ENCODE measurements at places on chromosomes 2 and 18.

DNA sequence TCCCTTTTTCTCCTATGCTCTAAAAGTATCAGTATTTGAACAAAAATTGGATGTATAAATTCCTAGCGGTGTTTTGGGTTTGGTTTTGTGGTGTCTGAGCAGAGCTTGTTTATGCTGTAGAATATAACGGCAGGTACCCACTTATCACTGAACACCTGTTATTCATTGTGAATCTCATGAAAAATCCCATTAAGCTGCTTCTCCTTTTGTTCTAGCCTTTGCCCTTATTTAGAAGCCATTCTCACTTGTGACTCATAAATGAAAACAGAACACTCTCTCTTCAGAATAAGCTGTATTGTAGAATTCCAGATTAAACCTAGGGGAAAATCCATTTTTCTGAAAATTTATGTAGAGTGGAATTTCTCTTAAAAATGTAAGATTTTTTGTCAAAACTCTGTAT, 104.0 kb downstream of the PRPF40A start:
- DNase-seq: no peak
- H3K27ac ChIP-seq: no peak overlapping the region
- no peak overlapping the region for H3K4me3 ChIP-seq
- peaks cover 6% of the 10 kb centered on the region for H3K4me1 ChIP-seq
- peaks cover 27% of the 10 kb centered on the region for H3K36me3 ChIP-seq

- H3K27ac ChIP-seq: peak overlapping the region; percentile 70
- H3K27me3 ChIP-seq: no peaks in the 10 kb centered on the region
- H3K36me3 ChIP-seq: peaks cover 12% of the 10 kb centered on the region
Measured at GRCh38 chr2:121754851-121755236, 607 bp upstream of the TSN start.

- H3K4me3 ChIP-seq: no peak overlapping the region
- no peaks in the 10 kb centered on the region for H3K4me1 ChIP-seq
Measured at GRCh38 chr18:31454066-31454708, 6.6 kb downstream of the DSG3 start.

GRCh38 chr2:145267451-145267850, 747.5 kb upstream of the ZEB2 start:
- no peak for DNase-seq
- H3K27ac ChIP-seq: no peak overlapping the region
- no peaks in the 10 kb centered on the region for H3K4me1 ChIP-seq
- no peak overlapping the region for H3K4me3 ChIP-seq

DNA sequence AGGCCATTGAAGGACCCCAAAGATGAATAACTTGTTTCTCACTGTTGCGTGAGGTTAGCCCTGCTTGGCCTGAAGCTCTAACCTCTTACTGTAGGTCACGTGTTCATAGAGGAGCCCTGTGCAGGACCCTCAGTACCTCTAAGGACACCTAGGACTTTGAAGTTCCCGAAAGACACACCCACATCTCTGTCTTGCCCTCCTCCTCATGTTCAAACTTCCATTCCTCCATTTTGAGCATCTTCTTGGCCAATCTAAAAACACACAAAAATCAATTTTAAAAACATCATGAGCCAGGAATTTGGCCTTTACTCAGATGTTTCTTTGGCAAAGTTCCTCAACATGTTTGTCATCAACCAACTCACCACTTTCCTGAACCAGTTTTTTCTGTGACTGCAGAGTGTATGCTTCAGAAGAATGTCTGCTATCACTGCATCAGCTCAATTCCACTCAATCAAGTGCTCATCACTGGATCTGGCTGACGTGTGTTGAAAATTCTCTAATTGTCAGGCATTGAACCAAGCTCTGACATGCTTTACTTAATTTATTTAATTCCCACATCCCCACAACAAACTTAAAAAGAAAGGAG, 101.6 kb downstream of the AP1S3 start:
- peaks cover 2% of the 10 kb centered on the region for H3K4me1 ChIP-seq
- H3K27me3 ChIP-seq: no peaks in the 10 kb centered on the region
- H3K36me3 ChIP-seq: no peaks in the 10 kb centered on the region
- no peak overlapping the region for H3K27ac ChIP-seq
- DNase-seq: no peak

DNA sequence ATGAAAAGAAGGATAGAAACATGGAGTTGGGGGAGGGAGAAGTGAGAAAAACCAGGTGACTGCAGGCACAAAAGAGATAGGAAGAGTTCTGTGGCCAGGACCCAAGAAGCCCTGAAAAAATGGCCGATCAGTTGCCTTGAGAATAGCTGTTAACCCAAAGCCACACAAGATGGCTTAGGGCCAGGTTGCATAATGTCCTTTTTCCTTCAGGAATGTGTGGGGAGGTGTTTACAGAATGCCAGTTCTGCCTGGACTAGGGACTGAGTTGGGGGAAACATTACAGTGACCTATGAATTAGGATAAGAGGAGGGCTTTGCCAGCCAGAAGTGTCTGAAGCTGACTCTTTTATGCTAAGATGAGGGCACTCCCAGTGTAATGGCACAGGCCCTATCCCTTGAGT, 17.1 kb downstream of the FAM110C start:
- H3K4me1 ChIP-seq: no peaks in the 10 kb centered on the region
- no peak for DNase-seq
- no peaks in the 10 kb centered on the region for H3K27me3 ChIP-seq
- H3K27ac ChIP-seq: no peak overlapping the region
- H3K36me3 ChIP-seq: no peaks in the 10 kb centered on the region
- no peak overlapping the region for H3K4me3 ChIP-seq

DNA sequence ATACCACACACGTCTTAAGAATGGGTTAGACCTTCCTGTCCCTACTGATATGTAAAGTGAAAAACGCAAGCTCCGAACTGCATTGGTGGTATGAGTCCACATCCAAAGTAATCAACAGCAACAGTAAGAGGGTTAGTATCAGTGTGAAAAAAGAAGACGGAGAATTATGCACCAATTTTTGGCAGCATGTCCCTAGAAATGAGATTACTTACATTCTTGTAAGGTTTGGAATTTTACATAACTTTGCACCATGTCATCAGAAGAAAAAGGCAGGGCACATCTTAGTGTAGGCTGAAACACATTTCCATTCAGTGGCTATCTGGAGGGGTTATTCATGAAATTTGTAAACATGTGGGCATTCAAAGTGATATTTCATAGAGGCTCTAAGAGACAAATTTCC, 88.2 kb downstream of the LONRF2 start:
- H3K4me3 ChIP-seq: no peak overlapping the region
- no peak overlapping the region for H3K27ac ChIP-seq
- no peaks in the 10 kb centered on the region for H3K27me3 ChIP-seq
- H3K36me3 ChIP-seq: no peaks in the 10 kb centered on the region

Measured in tibial artery (tissue), 4 donors.